ENCODE measurements at places on chromosomes 11 and 22.

DNA sequence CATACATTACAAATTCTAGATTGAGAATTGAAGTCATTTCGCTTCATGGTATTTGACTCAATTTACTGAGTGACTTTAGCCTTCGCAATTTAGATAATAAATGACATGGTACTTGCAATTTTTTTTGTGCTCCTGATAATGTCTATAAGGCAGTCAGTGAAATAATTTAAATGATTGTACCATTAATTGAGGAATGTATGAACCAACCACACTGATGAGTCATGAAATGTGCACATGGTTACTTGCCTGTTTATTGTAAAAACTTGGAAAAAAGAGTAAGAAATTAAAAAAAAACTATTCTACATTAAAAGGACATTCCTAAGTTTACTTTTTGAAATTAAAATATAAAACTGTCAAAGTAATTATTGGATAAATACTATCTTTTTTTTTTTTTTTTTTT is 43.3 kb downstream of the DNAJC24 start:
- DNase-seq, result no peak

DNA sequence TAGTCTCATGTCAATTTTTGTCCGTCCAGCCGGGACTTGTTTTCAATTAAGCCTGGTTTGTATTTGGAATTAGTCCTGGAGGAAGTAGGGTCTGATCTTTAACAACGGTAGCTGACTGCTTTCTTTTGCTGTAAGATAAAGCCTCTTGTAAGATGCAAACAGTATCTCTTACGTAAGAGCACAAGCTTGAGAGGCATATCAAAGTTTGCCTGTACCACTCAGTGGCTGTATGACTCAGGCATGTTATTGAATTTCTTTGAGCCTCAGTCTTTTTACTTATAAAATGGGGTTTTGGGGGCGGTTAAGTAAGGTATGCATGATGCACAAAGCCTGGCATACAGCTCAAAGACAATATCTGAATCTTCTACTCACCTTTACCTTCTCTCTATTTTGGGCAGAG is 198.4 kb upstream of the NARS2 start:
- no peak for DNase-seq

GRCh38 chr11:96342014-96342960 is 708 bp downstream of the MAML2 start:
- DNase-seq, result no peak

DNA sequence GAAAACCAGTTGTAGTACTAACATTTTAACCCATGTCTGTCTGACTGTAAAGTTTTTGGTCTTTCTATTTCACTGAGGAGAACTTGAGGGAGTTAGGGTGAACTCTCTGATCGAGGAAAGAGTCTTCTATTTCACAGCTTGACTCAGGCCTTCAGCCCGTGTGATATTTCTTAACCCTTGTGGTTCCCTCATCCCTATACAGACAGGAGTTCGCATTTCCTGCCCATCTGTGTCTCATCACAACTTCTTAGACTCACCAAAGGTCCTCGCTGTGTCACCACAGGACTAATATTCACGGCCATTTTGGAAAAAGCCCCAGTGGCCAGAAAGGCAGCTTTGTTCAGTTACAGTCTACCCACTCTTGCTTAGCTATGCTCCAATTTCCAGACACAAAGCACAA is 172.8 kb downstream of the FAM181B start:
- DNase-seq, result no peak

GRCh38 chr22:38715176-38715764 is 9.5 kb downstream of the GTPBP1 start:
- no peak for DNase-seq

DNA sequence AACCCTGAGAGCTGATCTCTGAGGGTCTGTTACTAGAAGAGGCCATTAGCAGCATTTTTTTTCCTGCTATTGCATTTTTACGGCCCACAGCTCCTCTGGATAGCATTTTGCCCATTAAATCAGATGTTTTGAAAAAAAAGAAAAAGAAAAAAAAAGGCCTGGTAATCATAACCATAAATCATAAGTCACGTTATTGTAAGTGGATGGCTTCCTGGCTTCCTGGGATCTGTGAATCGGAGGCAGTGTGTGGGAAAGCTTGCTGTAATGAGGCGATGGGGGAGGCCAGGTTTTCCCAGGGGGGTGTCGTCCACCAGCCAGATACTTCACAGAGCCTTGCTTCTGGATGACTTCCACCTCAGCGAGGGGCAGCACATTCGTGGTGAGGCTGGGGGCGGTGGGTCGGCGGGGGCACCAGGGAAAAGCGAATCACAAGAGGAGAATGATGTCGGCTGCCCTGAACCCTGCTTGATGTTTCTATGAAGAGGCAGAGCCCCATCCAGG is 106.5 kb upstream of the SYT13 start:
- no peak for DNase-seq

- no peak for DNase-seq
These were observed 36.4 kb downstream of the ZNF215 start for GRCh38 chr11:6962673-6963072.

GRCh38 chr11:86056351-86056854 is 12.5 kb downstream of the PICALM start:
- no peak for DNase-seq

- DNase-seq, result no peak
These were observed 106.7 kb upstream of the HSD17B12 start for GRCh38 chr11:43573873-43574272.

DNA sequence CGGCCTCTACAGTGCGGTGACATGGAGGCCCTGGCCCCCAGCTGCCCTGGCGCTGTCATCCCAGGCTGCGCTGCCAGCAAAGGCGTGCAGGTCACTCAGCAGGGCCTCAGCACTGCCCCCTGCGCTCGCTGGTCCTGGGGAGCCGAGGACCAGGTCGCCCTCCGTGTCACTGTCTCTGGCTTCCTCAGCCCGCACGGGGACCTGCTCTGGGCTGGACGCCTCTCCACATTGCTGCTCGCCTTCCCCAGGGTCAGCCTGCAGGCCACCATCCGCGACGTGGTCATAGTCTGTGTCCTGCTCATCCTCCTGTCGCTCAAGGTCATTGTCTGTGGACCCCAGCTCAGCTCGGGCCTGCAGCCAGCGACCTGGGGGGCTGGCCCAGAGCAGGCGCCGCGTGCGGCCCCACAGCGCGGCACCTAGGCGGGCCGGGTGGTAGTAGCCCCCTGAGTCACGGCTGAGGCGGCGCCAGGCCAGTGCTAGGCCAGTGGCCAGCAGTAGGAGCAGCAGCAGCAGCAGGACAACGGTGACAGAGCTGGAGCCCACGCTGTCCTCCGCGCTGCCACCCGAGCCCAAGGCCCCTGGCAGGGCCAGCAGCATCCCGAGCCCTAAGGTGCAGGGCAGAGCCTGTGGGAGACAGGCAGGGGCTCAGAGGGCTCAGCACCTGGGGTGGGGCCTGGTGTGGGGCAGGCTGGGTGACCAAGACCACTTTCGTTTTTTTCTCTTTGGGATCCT is 1.6 kb downstream of the PTPRCAP start:
- no peak for DNase-seq

- no peak for DNase-seq
These were observed 17.9 kb upstream of the BBOX1 start for GRCh38 chr11:27022659-27023251.

GRCh38 chr11:60357771-60358170 is 20.6 kb upstream of the MS4A7 start:
- DNase-seq, result no peak

GRCh38 chr22:47154621-47155081 is 392.2 kb downstream of the TBC1D22A start:
- DNase-seq, result no peak

DNA sequence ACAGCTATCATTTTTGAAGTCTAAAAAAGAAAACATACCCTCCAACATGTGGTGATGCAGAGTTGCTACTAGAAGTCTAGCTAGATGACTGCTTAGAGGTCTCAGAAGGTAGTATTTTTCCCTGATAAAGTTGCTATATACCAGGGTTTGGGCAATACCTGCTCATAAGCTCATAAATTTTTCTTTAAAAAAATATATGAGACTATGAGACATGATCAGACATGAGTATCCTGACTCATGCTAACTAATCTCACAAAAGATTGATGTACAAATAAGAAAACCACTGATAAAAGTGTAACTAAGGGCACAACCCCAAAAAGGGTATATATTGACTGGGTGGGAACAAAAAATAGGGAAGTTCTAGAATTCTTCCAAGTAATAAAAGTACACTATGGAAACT is 740.9 kb downstream of the METTL15 start:
- DNase-seq, result no peak

GRCh38 chr22:44347080-44347479 is 34.3 kb upstream of the SHISAL1 start:
- no peak for DNase-seq

GRCh38 chr11:44979543-44980399 is 29.1 kb upstream of the TP53I11 start:
- DNase-seq, result no peak

GRCh38 chr11:113373981-113374560 is 13.5 kb upstream of the ANKK1 start:
- no peak for DNase-seq

DNA sequence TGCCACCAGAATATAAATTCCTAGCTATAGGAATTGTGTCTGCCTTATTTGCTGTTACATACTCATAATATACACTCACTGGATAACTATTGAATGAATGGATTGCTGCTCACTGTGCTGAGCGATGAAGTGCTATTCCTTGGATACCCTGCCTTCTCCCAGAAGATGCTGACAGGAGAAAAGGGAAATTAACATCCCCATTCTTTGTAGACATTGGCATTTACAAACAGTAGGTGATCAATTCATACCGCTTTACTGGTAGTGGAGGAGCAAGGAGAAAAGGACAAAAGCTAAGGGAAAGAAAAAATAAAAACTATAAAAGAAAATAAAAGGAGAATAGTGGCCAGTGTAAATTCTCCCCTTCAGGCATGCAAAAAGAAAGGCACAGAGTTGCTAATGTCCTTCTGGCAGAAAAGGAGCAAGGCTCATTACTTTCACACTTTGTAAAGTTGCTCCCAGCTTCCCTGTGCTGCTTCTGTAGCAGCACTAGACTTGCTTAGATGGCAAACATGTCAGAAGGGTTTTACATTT is 183.0 kb downstream of the LUZP2 start:
- DNase-seq, result no peak

- no peak for DNase-seq
These were observed 27.0 kb upstream of the PARVG start for GRCh38 chr22:44153710-44154109.

DNA sequence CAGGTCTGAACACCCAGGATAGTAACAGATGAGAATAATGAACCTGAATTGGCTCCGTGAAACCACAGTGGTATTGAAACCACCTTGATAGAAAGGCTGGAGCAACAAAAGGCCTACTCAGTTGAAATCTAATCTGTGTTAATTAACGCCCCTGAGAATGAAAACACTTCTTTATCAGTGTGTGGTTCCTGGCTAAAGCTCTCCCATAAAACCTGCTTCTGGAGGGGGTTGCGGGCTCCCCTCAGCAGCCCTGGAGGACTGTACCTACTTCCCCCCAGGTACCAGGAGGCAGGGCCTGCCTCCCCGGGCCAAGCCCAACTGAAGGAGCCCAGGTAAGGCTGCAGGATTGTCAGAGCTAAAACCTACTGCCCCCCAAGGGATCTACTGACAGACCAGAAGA is 54.6 kb downstream of the PLEKHA7 start:
- no peak for DNase-seq

- DNase-seq, result no peak
These were observed 24.6 kb downstream of the MRGPRD start for GRCh38 chr11:68956142-68956541.

DNA sequence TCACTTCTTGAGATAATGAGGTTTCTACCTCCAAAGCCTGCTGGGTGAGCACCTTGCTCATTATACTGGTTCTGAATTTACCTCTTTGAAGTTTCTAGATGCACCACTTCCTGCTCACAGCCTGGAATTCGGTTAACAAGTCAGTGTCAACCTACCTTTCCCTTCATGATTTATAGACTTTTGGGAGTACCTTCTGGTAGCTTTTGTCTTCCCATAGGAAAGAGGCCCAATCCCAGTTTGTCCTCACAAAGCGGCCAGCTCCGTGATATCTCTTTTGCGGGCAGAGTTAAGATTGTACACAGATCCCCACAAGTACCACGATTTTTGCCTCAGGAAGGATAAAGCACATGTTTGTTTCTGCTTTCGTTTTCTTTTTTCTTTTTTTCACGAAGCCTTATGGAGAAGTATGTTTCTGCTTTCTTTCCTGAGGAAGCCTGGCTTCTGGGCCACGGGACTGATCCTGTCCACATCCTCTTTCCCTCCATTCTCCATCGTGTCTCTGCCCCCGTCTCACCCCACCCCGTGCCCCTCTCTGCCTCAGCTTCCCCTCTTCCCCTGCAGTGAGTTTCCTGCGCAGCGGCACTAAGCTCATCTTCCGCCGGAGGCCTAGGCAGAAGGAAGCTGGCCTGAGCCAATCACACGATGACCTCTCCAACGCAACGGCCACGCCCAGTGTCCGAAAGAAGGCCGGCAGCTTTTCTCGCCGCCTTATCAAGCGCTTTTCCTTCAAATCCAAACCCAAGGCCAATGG is 5.7 kb upstream of the HINFP start:
- DNase-seq, result no peak

- DNase-seq, result no peak
These were observed 18.3 kb downstream of the JAML start for GRCh38 chr11:118206391-118207031.

DNA sequence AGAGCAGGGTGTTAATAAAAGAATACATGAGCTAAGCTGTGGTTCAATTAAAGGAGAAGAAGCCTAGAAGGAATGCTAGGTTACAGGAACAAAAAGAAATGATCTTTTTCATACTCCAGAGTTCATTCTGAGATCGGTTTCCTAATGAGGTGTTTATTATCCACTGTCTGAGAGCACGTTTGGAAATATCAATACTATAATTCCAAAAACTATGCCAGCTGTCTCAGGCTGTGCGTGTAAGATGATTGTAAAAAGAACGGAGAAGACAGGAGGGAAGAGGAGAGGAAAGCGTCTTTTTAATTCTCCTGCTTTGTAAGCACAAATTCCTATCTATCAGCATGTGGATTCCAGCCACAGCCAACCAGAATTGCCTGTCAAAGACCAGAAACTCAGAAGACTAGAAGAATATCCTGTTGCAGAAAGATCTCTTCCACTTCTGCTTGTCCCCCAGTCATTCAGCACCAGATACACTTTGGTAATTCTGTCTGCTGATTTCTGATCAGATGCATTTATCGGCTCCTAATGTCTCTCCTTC is 25.7 kb downstream of the APOL5 start:
- DNase-seq, result no peak

DNA sequence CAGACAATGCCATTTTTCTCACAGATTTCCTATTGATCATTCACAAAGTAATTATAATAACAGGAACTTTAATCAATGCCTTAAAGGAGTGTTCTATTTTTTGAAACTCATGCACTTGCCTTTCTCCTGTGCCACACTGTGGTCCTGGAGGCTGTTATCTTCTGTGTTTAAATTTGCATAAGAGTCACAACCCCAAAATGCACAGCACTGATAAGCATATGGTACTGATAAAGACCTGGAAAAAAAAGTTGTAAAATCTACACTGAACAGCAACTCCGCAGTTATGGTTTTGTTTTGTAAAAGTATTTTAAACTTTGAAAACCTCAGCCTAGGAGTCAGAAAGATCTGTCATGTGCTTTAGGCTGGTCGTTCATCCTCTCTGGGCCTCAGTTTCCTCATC is 9.1 kb upstream of the CCDC34 start:
- DNase-seq, result no peak

GRCh38 chr22:44426981-44427380 is 71.1 kb downstream of the RTL6 start:
- no peak for DNase-seq

Measured in T-cell (primary cell).